ENCODE measurements at places on chromosomes 1 and 21.

GRCh38 chr1:53516181-53516580 lies 57.0 kb downstream of the DMRTB1 start:
- DNase-seq, result no peak

- DNase-seq, result no peak
Measured at GRCh38 chr1:156251527-156251926, 3.7 kb upstream of the PAQR6 start.

DNA sequence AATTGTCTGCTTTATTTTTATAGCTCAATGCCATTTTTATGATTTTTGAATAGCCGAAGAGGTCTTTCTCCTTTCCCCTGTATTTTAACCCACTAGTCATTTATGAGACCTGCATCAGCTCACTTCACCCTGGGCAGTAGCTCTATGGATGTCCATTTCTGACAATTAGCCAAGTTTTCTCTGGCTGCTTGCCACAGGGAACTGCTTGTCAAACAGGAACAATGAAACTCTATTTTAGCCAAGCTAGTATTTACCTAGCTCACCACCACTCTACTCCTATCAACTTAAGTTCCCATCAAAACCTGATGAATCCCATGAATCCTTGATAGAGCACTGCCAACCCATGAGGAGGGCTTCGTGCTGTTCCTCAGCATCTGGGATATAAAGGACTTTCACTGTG lies 406.7 kb downstream of the RWDD3 start:
- DNase-seq, result no peak

GRCh38 chr1:34361781-34362357 lies 185.2 kb downstream of the C1orf94 start:
- no peak for DNase-seq

DNA sequence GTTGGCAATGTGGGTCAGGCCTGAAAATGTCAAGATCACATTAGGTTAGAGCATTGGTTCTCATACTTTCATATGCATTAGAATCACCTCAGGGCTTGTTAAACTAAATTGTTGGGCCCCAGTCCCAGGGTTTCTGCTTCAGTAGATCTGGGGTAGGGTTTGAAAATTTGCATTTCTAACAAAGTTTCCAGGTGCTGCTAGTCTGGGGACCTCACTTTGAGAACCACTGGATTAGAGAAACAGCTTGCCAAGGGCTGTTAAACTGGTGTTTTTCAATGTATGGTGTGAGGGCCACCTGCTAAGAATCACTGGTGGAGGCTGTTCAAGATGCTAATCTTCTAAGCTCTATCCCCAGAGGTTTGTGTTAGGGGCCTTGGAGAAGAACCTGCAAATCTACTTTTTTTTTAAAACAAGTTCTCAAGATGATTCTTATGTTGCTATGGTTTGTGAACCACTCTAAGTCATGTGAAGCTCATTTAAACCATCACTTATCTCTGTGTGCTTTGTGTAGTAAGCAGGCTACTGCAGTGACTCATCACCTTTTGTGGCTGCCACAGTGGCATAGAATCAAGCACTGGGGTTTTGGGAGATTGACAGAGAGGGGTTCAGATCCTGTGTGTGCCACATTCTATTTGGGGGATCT lies 152.2 kb downstream of the S1PR1 start:
- DNase-seq, result no peak

GRCh38 chr1:86757272-86757984 lies 53.1 kb downstream of the SH3GLB1 start:
- DNase-seq, result no peak

DNA sequence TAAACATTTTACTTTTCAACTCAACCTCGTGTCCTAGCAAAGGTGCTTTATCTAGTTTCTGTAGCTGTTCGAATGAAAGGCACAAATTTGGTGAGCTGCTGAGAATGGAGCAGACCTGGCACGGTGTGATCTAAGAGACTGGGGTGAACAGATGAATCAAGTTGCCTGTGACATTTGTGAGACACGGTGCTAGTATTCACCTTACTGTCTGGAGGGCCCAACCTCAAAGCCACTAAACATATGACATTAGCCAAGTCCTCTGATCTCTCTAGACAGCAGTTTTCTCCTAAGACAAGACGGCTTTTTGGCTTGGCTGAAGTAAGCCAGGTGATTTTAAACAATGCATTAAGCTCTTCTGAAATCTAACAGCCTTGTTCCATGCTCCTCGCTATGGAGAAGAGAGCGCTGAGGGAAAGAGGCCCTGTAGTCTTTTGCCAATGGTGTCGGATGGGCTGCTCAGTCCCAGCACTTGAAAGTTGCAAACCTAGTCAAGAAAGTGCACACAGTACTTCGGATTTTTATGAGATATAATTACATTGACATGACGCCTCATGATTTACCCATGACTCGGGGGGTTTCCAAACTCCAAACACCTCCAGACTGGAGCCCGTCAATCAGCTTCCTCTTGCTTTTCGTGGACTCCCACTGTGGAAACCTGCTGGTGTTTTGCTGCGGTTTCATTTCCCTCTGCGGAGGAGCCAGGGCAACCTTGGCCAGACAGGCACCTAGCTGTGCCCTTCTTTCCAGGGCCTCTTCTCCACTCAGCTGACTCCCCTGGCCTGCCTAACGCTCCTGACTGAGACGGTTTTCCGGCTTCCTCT lies 794 bp upstream of the TOR3A start:
- DNase-seq, result no peak

GRCh38 chr1:118961156-118961555 lies 27.0 kb downstream of the TBX15 start:
- DNase-seq, result no peak

DNA sequence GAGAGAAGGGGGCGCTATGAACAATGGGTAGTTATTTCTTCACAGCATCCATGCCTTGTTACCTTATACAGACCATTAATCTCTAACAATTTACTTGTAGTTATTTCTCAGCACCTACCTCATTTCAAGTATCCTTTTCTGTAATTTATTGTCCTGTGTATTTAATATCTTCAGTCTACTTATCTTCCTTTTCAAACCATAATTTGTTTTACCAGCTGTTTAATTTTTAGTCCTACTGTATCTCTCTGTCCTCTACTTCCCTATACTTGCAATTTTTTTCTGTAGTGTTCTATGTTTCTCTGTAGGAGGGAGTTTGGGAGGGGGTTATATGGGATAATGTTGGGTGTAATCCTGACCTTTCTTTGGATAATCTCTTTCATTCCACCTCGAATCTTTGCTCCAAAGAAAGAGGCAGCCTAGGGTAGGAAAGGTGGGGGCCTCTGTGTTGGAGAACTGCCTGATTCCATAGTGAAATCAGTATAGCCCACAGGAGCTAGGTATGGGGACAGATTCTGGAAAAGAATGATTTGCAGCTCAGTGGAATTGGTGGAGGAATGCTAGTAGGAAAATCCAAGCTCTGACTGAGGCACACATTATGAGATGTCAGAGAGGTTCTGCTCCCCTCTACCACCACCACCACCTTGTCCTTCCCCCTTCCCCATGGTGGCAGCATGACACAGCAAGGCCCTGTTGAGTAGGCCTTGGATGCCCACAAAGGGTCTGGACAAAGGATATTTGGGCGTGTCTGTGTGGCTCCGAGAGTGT lies 642 bp downstream of the MLLT11 start:
- DNase-seq, result no peak

DNA sequence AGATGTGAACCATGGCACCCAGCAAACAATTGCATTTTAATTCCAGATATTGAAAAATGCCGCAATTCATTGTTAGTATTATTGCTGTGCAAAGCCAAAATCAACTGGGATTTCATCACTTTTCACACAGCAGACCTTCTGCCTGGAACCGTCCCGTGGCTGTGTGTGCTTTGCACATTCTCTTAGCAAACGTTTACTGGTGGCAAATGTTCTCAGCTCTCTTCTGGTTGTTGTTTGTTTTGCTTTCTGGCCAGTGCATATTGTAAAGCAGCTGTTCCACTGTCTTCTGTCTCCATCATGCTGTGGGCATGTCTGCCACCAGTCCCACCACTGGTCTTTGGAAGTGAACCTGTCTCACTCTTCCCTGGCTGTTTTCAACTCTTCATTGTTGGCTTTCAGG lies 19.8 kb upstream of the TTLL10 start:
- no peak for DNase-seq

DNA sequence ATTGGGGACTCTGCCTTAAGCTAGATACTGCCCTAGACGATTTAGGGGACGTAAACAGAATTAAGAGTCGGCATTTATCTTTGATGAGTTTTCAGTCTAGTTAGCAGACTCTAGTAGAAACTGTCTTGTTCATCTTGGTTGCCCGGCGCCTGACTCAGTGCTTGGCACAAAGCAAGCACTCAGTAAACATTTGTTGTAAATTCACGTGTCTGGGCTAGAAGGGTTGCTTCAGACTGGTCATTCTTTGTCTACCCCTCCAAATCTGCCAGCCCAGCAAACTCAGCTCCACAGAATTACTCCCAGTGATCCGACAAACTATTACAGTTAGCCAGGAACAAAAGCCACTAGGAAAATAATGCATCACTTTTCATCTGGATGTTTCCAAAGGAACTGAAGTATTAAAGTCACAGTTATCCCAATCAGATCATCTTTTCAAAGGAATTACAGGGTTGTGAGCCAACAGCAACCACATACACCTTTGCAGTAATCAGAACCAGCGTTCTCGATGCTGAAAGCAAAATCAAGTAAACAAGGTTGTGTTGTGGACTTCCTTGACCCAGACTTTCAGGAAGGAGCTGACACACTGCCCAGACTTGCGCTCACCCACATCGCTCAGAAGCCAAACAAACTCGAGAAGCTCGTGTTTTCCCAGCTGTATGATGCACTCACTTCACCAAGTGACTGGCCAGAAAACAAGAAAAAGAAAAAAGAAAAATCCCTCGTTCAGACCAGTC lies 66.5 kb upstream of the GADD45A start:
- peak; percentile 98 for DNase-seq

GRCh38 chr1:50853325-50853724 lies 106.7 kb downstream of the FAF1 start:
- DNase-seq, result no peak

DNA sequence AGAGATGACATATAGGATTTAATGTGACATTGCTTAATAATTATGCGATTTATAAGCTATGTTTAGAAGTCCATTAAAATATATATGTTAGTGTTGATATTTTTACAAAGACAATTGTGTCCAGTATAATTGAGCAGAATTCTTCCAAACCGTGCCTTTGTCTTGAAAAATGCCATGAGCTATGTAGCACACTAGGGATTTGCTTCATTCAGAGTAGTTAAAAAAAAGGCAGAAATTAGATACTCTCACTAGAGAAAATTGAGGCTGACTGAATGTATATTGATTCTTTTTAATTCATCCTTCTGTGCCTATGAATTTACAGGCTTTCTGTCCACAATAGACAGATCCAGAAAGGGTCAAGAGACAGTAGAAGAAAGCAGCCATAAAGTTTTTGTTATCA lies 429.0 kb downstream of the NEGR1 start:
- DNase-seq, result no peak

- no peak for DNase-seq
Measured at GRCh38 chr1:101438359-101438758, 201.5 kb downstream of the S1PR1 start.

GRCh38 chr1:202625416-202626360 lies 84.6 kb downstream of the SYT2 start:
- DNase-seq, result no peak

GRCh38 chr1:72322910-72323309 lies 40.6 kb upstream of the NEGR1 start:
- DNase-seq, result no peak

GRCh38 chr1:25504706-25505595 lies 38.5 kb upstream of the LDLRAP1 start:
- DNase-seq, result no peak

DNA sequence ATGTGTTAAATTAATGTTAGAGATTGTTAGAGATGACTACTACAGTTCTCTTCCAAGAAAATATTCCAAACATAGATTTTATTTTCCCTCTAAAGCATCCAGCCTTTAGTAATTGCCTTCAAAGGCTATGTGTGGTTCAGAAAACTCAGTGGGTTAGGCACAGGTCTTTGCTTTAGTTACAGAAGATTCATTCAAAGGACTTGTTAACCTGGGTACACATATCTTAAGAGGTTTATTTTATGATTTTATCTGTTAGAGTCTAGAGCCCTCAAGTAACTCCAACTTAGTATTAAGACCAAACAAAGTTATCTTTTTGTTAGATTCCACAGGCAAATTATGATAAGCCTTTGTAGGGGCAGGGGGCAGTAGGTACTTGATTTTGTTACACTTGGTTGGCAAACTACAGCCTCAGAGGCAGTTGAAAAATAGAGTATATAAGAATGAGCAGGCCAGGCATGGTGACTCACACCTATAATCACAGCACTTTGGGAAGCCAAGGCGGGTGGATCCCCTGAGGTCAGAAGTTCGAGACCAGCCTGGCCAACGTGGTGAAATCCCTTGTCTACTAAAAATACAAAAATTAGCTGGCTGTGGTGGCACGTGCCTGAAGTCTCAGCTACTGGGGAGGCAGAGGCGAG lies 37.9 kb downstream of the CXADR start:
- no peak for DNase-seq

- no peak for DNase-seq
Measured at GRCh38 chr1:171115280-171115897, 24.7 kb downstream of the FMO3 start.

DNA sequence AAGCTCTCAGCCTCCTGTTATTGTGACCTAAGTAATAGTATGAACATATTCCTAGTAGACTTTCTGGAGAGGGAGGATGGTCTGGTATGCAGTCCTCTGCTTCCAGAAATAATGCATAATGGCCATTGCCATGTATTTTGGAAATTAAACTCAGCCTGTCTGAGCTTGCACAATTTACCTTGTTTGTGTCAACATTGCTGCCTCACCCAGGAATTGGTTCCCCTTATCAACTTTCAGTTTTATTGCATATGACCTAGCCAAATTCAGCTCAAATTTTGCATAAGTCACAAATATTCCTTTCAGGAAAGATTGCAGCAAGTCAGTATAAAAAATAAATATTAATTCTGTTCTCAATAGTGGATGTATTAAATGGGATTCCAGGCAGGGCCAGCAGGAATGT lies 101.9 kb upstream of the SLC5A9 start:
- no peak for DNase-seq

- DNase-seq, result no peak
Measured at GRCh38 chr1:224564454-224565084, 51.5 kb upstream of the CNIH3 start.

DNA sequence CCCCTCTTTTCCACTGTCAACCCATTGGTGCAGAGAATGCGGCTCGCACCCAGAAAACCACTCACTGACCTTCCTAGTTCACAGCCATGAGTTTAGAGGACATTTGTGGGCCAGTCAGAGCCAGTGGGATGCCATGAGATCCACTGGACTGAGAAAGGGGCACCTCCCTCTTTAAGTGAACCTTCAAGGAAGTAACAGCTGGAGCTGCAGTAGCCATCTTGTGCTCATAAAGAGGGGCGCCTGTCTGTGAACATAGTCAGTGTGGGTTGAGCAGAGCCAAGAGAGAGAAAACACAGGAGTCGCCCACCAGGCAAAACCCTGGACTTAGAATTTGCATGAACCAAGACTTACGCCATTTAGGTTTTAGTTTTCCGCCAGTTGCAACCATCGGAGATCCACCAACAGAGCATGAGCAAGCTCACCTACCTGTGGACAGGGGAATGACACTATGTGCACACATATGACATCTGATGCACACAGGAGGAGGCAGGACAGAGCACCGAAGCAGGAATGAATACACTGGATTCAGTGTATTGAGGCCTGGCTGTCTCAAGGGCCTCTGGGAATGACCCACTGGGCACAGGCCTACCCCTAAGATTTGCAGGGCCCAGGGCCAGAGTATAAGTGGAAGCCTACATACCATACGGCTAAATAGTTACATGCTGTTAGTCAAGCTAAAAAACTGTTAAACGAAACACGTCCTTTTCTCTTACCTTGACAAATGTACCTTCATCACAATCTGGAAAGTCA lies 151.6 kb downstream of the GRIK3 start:
- DNase-seq, result no peak

- DNase-seq, result no peak
Measured at GRCh38 chr1:7770997-7771822, at the start of gene VAMP3. VAMP3 (plus strand) TSS chr1:7771296; CDS start chr1:7771384, 88 bp downstream.
